ENCODE measurements at places on chromosomes 5 and 9. TPM values are rescaled to one million over a fixed set of nuclear protein-coding genes. Genes with fewer than 3 reads are reported as not detected.

The CDKN2B gene
- total RNA-seq, result 2.3 TPM

The CAMK2A gene
- not detected for total RNA-seq

DNA sequence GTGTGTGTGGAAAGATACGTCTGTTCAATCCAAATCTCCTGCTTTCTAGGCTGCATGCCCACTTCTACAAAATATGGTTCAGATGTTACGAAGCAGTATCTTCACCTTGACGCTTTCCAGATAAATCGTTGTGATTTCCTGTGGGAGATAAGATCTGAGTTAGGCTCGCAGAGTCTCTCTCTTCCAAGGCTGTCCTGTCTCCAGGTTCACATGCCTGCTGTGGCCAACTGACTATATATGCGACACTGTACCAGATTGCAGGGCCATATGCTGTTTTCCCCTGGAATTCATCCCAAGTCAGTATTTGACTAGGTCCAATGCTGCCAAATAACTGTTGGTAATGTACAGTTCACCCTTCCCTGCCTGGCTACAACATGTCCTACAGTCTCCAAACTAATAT is 47.9 kb downstream of the TMEM252 start:
- no peak for DNase-seq

GRCh38 chr5:132257131-132258101 is at the start of gene PDLIM4:
Gene PDLIM4 (plus strand): TSS chr5:132257696. CDS start chr5:132257735, 39 bp downstream.
- no peak for DNase-seq

DNA sequence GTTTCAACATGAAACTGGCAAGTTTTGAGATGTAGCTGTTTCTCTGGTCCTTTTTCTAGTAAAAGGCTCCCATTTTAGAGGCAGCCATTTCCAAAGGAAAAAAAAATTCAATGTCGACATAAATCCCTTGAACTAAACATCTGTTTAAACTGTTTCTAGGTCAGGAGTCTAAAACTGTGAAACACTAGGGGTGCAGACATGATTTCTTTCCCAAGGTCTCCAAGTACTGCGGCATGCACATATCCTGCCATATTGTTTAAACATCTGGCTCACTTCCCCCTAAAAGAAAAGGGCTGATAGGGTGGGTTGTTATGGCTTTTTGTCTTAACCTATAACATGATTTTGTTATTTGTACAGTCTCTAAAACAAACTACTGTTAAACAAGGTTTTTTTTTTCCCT is 51.1 kb downstream of the NFIB start:
- DNase-seq, result no peak

DNA sequence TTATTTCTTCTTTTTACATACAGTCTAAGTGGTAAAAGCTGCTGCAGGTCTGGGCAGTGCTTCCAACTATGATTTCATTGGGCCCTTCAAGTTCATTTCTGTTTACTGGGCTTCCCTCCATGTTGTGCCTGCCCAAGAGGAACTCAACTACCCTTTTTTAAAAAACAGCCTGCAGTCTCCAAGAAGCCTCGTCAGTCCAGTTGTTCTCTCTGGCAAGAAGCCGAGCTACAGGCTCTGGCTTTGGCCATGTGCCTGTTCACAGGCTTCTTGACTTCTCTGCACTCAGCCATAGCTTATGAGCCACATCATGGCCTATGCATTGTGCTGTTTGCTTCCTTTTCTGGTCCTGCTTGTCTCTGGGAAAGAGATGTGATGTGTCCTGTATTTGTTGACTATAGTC is 119.7 kb upstream of the PJA2 start:
- no peak for DNase-seq

GRCh38 chr5:52521236-52521635 is 266.5 kb upstream of the ITGA1 start:
- no peak for DNase-seq

GRCh38 chr5:111234125-111234524 is 9.9 kb downstream of the CAMK4 start:
- no peak for DNase-seq

DNA sequence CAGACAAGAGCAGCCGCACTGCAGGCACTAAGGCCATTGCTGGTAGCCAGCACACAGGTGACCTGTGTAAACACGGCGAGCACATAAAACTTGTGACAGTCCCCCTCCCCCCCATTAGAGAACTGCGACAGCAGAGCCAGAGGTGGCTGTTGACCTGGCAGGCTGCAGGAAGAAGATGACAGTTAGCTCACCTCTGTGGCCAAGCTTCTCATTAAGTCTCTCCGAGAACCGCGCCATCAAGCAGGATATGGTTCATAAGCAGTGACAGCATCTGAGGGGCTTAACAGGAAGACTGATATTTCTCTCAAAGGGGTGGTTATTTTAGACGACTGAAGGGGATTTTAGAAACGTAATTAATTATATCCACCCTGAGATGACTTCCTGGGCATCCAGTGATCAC is 5.2 kb downstream of the SURF4 start:
- DNase-seq, result peak; percentile 82

- DNase-seq, result no peak
Measured at GRCh38 chr9:134968011-134968822, 50.5 kb upstream of the FCN1 start.
